T47D (cell line): ENCODE measurements at places on chromosomes 12 and 14.

- DNase-seq = no peak
Observed at GRCh38 chr14:29853272-29853671, 74.4 kb downstream of the PRKD1 start.

- DNase-seq = no peak
Observed at GRCh38 chr14:98345161-98345560, 926.8 kb downstream of the BCL11B start.

GRCh38 chr14:73752297-73752992 lies 38.3 kb upstream of the PNMA1 start:
- peak; percentile 99 for DNase-seq

GRCh38 chr12:3362737-3363136 lies 128.3 kb upstream of the PRMT8 start:
- no peak for DNase-seq

DNA sequence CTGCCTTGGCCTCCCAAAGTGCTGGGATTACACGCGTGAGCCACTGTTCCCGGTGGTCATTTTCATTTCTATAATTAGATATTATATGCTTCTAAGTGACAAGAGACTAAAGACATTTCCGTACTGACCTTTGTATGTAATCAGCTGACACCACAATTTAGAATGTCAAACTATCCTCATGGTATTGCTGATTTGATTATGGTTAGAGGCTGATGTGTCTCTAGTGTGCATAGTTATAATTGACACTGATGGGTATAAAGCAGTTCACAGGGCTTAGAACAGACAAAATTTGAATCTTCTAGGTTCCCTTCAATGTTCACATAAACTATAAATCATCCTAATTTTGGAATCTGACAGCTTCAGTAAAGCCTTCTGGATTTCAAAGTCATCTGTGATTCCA lies 192.7 kb downstream of the PTPRO start:
- no peak for DNase-seq

GRCh38 chr14:102055181-102055901 lies 31.5 kb downstream of the HSP90AA1 start:
- peak; percentile 27 for DNase-seq

- DNase-seq = no peak
Observed at GRCh38 chr12:117583677-117584225, 222.3 kb upstream of the NOS1 start.

- DNase-seq = peak; percentile 90
Observed at GRCh38 chr12:64780531-64781279, 21.5 kb upstream of the GNS start.

GRCh38 chr12:101929365-101930041 lies 52.1 kb downstream of the DRAM1 start:
- no peak for DNase-seq

GRCh38 chr12:132422381-132423043 lies 67.4 kb upstream of the FBRSL1 start:
- no peak for DNase-seq

- no peak for DNase-seq
Observed at GRCh38 chr12:6534695-6534944, 303 bp downstream of the GAPDH start.

- DNase-seq = no peak
Observed at GRCh38 chr12:19694627-19695026, 255.3 kb downstream of the AEBP2 start.

GRCh38 chr12:69996241-69996640 lies 171.2 kb downstream of the MYRFL start:
- no peak for DNase-seq

GRCh38 chr12:2169489-2169888 lies 116.7 kb downstream of the CACNA1C start:
- no peak for DNase-seq

- DNase-seq = no peak
Observed at GRCh38 chr14:97850466-97850865, 1053.3 kb downstream of the VRK1 start.

- DNase-seq = no peak
Observed at GRCh38 chr12:101076921-101077320, 133.1 kb downstream of the SLC5A8 start.

DNA sequence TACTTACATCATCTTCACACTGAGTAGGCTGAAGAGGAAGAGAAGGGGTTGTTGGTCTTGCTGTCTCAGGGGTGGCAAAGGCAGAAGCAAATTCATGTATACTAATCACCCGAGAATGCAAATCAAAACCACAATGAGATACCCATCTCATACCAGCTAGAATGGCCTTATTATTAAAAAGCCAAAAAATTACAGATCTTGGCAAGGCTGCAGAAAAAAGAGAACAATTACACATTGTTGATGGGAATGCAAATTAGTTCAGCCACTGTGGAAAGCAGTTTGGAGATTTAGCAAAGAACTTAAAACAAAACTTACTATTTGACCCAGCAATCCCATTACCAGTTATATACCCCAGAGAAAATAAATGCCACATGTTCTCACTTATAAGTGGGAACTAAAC lies 154.9 kb downstream of the SEC23A start:
- DNase-seq = no peak

DNA sequence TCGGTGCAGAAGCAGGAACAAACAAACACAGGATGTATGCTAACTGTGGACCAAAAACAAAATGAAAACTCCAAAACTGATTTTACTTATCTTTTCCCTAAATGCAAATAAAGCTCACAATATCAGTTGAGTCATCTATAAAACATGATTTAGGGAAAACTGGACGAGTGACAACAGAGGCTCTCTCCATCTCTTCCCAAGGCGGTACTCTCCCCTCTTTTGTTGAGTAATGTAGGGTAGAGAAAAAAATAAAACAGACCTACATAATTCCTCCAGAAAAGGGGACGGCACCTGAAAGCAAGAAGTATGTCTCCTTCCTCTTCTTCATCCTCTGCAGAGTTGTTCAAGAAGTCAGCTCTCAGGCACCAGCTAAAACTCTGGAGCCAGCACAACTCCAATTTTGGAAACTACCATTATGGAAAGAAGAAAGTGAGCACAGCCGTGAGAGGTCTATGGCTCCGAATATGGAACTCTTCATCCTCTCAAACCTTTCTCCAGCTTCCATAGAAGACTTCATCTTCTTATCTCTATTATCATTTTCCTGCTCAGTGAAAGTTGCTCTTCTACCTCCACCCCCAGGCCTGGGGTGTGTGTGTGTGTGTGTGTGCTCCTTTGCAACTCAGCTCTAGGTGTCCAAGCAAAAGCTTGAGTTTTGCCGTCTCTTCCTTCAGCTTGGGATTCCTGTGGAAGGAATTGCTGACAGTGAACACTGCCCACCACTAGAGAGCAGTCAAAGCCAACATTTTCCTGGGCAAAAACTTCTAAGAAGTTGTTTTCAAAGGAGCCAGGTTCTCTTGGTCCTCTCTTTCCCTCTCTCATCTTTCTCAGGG lies 155.4 kb downstream of the DIO2 start:
- DNase-seq = peak; percentile 52
